ENCODE measurements at places on chromosomes 1 and 21.

DNA sequence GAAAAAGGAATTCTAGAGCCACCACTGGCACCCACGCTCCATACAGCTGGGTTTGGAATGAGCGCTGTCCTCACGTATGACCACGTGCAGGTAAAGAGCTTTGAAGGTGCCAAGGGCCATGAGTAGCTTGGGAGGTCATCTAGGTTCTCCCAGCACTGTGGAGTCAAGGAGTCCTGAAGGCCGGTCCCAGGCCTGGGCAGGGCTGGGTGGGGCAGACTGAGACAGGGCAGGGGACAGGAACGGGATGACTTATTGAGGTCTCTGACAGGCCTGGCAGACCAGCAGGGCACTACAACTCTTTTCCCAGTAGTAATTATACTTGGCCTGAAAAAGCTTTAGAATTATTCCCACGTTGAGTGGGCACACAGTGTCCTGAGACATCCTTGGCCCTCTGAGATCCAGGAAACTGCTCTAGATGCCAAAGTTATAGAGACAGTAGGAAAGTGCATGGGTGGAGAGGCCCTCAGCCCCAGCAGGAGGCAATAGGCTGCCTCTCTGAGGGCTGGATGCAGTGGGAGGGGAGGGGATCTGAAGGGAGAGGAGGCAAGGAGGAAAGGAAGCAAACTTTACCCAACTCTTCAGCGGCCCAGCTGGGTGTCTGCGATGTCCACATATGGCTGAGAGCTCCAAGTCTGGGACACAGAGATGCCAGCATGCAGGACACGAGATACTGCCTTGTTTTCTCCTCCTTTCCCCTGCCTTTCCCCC lies 1.8 kb upstream of the CDA start:
- no peak for DNase-seq

- no peak for DNase-seq
These were observed 9.6 kb upstream of the TRAPPC10 start for GRCh38 chr21:44002511-44002910.

- peak; percentile 25 for DNase-seq
These were observed 9.1 kb upstream of the LUZP1 start for GRCh38 chr1:23177438-23178380.

DNA sequence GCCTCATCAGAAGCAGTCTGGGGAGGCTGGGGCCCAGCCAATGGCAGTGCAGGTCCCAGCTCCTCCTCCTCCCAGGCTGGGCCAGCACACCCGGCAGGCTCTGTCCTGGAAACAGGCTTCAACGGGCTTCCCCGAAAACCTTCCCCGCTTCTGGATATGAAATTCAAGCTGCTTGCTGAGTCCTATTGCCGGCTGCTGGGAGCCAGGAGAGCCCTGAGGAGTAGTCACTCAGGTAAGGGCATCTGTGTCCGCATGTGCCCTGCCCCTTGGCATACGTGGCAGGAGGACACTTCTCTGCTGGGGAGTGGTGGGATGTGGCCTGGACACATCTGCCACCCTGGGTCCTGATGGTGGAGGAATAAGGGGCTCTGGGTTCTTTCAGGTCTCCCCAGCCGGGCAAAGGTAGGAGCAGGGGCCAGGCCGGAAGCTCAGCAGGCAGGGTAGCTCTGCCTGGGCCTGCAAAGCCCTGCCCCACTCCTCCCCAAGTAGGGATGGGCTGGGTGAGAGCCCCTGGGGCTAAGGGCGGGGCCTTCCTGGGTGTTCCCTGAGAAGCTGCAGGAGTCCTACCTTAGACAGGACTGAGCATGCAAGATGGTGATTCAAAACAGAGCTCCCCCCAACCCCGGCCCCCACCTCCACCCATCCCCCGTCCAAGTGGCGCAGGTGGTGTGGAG lies at the start of gene GJB5:
Gene GJB5 (plus strand): TSS at position 84 of the 674 bp plus-strand sequence. CDS start 2,284 bp downstream, outside the sequence.
- DNase-seq = no peak

DNA sequence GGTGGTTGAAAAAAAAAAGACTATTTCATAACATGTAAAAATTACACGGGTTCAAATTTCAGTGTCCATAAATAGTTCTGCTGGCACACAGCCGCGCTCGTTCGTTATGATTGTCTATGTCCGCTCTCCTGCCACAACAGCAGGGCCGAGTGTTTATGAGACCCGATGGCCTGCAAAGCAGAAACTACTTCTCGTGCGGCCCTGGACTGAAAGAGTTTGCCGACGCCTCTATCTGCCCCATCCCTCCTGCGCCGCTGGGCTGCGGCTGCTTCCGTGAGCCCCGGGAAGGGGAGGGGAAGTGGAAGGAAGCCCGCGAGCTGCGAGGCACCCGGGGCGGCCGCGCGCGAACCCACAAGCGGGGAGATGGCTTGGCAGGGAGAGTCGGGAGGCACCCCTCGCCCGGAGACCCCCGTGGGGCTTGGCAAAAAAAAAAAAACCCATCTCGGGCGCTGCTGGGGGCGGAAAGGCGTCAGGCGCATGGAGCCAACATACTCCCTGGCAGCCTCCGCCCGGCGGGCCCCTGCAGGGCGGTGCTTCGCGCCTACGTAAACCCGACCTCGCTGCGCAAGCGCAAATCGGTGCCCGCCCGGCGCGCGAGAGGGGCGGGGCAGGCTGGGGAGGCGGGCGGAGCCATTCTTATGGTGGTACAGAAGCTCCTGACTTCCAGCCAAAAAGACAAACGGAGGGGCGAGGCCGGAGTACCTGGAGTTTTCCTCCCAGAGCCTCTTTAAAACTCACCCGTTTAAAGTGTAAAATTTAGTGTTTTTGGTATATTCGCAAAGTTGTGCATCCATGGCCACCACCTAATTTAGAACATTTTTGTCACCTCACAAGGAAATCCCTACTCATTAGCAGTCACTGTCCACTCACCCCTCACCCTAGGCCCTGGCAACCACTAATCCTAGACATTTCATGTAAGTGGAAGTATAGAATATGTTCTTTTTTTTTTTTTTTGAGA lies 8.3 kb downstream of the SLC27A3 start:
- peak; percentile 88 for DNase-seq

DNA sequence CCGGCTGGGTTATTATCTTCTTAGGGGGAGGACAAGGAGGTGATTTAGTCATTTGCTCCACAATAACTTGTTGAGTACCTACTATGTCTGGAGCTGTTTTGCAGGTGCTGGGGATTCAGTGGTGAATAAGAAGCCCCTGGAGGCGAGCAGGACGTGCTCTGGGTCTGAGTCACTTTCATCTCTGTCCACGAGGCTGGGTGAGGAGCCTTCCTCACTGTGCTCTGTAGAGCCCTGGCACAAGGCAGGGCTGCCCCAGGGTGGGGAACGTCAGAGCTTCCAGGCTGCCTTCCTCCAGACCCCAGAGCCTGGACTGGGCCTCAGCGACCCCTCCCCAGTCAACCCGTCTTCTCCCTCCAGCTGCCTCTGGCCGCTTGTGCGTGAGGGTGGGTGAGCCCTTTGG lies 2.5 kb upstream of the PADI6 start:
- no peak for DNase-seq

- no peak for DNase-seq
These were observed 6.4 kb downstream of the MT1HL1 start for GRCh38 chr1:236997882-236998281.

- no peak for DNase-seq
These were observed 57.2 kb upstream of the APOBEC4 start for GRCh38 chr1:183710333-183710732.

DNA sequence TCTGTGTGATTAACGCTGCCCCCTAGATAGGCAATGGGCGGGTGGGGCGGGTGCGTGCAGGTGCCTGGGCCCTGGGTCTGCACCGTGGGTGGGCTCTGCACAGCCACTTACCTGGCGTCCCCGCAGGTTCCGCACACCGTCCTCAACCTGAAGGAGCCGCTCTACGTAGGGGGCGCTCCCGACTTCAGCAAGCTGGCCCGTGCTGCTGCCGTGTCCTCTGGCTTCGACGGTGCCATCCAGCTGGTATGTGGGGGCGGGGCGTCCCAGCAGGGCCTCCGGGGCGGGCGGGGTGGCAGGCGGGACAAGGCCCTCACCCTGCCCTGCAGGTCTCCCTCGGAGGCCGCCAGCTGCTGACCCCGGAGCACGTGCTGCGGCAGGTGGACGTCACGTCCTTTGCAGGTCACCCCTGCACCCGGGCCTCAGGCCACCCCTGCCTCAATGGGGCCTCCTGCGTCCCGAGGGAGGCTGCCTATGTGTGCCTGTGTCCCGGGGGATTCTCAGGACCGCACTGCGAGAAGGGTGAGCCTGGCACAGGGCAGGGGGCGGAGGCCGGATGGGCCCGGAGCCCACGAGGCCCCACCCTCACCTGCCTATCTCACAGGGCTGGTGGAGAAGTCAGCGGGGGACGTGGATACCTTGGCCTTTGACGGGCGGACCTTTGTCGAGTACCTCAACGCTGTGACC lies 22.8 kb downstream of the RNF223 start:
- DNase-seq = no peak

GRCh38 chr1:67594764-67595163 lies 90.2 kb upstream of the GADD45A start:
- no peak for DNase-seq

DNA sequence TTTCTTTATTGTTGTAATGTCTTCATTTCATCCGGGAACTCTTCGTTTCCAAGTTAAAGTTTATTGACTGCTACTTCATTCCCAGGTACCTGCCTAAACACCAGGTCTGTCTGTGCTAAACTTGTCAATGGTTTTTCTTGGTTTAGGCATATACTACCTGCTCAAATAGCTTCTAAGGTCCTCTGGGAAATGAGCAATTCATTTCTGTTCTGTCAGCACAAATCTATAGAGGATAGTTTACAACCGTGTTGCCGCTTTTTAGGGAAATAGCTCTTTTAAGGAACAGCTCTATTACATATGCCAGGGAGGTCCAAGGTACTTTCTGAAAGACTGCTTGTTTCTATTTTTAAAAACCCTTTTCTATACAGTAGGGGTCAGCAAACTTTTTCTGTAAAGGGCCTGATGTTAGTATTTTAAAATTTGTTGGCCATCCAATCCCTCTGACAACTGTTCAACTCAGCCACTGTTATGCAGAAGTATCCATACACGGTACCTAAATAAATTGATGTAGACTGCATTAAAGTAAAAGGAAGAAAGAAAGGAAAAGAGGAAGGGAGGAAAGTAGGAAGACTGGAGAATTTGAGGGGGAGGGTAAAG lies 222.7 kb upstream of the PTBP2 start:
- no peak for DNase-seq

DNA sequence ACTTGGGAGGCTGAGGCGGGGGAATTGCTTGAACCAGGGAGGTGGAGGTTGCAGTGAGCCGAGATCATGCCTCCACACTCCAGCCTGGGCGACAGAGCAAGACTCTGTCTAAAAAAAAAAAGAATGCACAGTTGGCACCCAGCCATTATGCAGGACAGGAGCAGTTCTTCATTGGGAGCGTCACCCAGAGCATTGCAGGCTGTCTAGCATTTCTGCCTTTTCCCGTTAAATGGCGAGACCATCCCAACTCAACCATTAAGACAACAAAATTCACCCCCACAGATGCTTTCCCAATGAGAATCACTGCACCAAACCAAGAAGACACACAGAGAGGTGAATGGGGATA lies 105.8 kb downstream of the EDEM3 start:
- DNase-seq = no peak

DNA sequence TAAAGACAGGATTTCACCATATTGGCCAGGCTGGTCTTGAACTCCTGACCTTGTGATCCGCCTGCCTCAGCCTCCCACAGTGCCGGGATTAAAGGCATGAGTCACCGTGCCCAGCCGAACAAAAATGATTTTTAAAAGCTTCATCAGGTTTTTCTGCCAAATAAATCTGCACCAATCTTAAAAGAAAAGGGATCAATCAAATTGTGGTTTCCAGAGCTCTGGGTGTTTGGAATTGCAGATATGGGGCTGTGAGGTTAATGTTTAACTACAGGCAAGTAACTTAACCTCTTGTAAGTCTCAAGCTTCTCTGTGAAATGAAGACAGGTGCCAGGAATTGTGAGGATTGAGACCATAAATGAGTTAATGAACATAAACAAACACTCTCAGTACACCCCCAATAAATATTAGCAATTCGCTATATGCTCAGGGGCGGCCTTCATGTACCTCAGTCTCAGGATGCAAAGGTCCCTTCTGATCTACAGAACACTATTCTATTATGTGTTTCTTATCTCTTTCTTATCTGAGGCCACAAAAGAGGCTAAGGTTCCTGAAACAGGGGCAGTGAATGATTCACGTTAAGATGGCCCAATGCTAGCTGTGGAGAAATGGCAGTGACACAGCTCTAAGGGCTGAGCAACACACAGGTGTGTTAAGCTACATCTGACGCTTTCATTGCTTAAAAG lies 7.1 kb upstream of the GNPAT start:
- no peak for DNase-seq

DNA sequence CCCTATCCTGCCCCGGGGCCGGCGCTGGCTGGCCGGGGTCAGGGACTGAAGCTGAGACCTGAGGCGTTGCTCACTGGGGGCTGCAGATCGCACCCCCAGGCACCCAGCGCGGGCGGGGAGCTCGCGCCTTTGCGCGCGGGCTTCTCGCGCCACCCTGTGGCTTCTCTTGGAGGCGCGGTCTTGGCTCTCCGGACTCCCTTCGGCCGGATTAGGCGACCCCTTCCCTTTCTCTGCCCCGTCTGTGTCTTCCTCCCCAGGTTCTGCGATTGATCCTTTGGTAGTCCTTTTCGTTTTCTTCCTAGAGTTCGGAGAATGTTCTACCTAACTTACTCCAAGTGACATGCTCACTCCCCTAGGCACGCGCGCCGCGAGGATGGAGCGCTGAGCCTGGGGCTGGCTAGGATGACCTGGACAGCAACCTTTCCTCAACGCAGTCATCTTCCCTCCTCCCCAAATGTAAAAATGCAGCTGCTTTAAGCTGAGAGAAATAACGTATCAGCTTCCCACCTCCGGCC lies 495 bp upstream of the NTRK1 start:
- peak; percentile 53 for DNase-seq

GRCh38 chr1:183215076-183215720 lies 29.1 kb downstream of the LAMC2 start:
- no peak for DNase-seq

GRCh38 chr1:17233675-17234320 lies 15.1 kb upstream of the PADI3 start:
- DNase-seq = no peak

- no peak for DNase-seq
These were observed 13.2 kb upstream of the GBP5 start for GRCh38 chr1:89285745-89286380.

DNA sequence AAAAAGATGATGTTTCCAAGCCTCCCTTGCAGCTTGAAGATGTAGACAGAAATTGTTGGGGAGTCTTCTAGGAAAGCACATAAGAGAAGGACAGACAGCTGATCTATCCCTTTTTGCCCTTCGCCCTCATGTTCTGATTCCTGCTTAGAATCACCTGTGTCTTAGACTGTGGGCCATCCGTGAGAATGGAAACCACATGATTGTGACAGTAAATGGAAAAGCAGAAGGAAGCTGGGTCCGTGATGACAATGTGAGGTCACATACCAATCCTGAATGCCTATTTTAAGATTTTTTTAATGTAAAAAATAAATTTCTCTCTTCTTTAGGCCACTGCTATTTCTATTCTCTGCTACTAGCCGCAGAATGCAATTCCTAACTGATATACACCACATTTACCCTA lies 67.7 kb upstream of the C1orf87 start:
- DNase-seq = no peak

- no peak for DNase-seq
These were observed 77.9 kb upstream of the RRP15 start for GRCh38 chr1:218207194-218207593.

DNA sequence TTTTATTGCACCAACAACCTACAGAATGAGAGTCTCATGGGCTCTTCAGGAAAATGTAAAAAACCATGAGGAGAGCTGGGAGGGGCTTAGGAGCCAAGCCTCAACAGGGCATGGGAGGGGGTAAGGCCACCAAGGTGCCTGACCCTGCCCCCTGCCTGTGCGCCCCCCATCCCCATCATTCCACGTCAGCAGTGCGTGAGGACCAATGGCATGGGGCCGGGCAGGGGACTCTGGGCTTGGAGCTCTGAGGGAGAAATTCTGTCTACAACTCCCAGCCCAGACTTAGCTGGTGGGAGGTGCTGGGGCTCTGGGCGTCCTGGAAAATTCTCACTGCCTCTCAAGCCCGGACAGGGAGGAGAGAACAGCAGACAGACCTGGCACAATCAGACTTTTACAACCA lies 5.2 kb upstream of the CAMK2N1 start:
- no peak for DNase-seq
